ENCODE measurements at places on chromosomes 16 and 17.

- DNase-seq: no peak
These were observed 380.8 kb downstream of the SLC39A11 start for GRCh38 chr17:72711521-72712310.

DNA sequence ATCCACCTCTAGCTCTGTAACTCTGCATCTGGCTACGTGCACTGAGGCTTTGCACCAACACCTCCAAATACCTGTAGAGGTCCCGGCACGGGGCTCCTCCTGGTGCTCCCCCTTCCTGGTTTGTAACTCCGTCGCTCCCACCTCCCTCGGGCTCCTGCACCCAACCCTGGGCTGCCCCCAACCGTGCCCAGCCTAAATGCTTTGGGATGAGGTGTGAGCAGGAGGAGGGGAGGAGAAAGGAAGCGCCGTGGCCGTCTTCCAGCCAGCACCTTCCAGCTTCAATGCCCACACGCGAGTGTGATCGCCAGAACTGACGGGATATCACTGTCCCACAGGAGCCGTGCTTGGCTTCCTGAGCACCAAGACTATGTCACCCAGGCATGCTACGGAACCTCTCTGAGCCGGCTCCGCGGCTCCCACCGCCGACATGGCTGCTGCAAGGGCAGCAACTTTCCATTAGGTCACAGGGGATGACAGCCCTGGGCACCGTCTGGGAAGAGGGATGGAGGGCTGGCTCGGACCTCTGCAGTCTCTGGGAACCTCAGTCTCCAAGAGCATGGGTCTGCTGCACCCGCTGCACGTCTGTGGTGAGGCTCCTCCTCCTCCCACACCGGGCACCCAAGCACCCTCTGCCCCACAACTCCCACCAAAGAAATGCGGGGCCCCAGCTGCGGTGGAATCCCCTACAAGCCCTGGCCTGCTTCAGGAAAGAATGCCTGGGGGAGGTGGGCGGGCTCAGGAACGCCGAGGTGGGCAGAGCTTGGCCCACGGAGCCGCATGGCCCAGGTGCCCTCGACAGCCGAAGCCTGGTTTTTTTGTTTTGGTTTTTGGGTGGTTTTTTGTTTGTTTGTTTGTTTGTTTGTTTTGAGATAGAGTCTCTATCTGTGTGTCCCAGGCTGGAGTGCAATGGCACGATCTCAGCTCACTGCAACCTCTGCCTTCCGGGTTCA lies 6.4 kb upstream of the SLC38A10 start:
- DNase-seq: no peak

GRCh38 chr17:61456688-61457225 lies 4.5 kb downstream of the TBX4 start:
- no peak for DNase-seq

DNA sequence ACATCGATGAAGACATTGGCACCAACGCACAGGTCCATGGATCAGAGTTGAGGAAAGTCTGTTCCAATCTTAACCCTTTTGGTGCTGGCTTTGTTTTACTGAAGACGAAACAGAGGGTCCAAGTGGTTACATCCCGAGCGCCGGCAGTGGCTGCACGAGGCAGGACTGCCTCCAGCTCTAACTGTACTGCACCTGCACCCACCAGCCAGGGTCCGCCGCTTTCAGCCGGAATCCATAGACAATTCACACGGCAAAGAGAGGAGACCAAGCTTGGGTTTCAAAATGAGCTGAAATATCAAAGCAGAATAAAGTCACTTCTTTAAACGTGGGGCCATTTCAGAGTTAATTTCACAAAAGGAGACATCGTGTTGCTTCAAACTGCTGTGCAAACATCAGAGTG lies 21.2 kb upstream of the ZC3H18 start:
- no peak for DNase-seq

- DNase-seq: no peak
These were observed 18.9 kb downstream of the KSR1 start for GRCh38 chr17:27475070-27475673.

DNA sequence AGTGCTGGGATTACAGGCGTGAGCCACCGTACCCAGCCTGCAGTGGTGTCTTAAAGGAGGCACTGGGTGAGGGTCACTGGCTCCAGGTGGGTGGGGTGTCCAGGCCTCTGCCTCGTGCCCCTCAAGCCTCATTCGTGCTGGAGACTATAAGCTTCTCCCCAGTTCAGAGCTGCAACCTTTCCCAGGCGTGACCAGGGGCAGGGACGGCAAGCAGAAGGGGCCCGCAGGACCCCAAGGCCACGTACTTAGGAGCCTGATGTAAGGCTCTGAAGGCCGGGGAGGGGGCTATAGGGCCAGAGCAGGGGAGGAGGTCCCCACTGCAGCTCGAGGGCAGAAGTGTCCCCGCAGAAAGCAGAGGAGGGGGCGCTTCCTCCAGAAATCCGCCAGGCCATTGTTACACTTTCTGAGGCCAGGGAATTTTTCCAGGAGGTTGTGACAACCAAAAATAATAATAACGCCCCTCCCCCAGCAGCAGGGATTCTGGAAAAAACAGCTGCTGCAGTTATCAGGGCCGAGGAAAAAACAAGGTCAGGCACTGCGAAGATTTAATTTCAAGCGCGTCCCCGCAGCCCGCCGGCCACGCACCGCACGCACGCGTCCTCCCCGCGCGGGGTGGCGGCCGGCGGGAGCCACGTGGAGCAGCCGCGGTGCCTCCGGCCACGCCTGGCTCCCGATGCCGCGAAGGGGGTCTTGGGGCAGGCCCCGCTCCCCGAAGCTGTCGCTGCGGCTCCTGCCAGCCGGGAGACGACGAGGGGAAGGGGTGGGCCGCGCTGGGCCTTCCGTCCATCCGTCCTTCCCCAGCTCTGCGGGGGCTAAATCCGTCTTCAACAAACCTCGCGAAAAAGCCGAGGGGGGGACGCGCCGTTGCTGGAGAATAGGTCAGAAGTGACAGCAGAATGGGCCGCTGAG lies 45.8 kb upstream of the SLC38A10 start:
- no peak for DNase-seq

DNA sequence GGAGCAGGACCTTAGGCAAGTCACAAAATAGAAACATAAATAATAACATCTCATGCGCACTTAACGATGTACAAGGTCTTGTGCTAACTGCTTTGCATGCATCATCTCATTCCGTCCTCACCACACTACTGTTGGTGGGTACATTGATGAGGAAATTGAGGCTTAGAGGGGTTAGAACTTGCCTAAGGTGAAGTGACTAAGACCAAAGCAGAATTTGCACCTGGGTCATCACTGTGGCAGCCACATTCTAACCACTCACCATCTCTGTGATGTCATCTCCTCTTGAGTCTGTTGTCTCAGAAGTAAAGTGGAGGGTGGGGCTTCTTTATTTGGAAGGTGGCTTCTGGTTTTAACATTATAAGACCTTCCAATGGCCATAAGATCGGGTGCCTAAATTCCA lies 20.4 kb upstream of the TRIM25 start:
- no peak for DNase-seq

GRCh38 chr16:81713295-81713772 lies 65.8 kb upstream of the PLCG2 start:
- DNase-seq: no peak

DNA sequence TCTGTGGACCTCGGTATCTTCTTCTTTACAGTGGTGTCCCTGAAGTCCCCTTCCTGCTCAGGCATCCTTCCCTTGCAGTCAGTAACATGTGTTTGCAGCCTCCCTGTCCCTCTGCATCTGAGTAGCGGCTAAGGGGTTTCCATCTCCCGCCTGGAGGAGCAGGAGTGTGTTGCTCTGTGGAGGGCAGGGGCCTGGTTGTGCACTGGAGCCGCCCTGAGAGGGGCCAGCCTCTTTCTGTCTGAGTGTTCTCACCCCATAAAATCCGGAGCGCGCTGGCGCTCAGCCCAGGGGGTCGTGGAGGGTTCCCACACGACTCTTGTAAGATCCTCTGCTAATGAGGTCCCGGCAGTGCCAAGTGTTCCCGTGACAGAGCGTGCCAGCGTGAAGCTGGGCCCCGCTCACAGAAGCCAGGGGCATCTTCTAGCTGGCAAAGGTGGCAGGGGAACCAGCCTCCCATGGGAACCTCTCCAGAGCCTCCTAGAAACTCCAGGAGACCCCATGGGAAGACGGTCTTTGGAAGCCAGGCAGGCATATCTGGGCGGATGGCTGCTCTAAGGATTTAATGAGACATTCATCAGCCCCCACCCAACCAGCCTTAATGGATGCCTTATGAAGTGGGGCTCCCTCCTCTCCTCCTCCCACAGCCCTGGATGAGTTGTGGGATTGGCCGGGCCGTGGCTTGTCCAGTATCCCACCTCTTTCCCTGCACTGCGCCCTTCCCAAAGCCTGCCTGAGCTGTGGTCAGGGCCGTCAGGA lies 91.4 kb upstream of the GSE1 start:
- DNase-seq: peak; percentile 31

- no peak for DNase-seq
These were observed 10.0 kb downstream of the USP32 start for GRCh38 chr17:60381958-60382357.

- DNase-seq: no peak
These were observed 67.9 kb downstream of the TNRC6C start for GRCh38 chr17:78026381-78026780.

DNA sequence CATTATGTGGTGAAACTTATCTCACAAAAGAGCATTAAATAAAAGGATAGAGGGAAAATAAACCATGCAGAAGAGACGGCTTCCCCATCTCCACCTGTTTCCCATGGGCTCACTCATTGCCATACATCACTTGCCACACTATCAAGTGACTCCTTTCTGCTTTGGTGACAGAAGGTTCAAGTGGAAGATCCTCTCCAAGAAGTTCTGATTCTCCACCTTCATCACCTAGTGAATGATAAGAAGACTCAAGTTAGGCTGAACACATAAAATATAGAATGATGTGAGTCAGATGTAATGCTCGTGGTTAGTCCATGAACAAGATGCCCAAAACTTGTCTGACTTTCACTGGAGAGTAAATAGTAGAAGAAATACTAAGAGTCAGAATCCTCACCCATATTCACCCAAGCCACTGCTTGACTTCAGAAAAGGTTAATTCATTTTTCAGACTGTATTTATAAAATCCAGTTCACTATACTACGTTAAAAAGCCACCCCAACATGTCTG lies 100.1 kb upstream of the TOB1 start:
- no peak for DNase-seq

- DNase-seq: no peak
These were observed 17.0 kb downstream of the BCL7C start for GRCh38 chr16:30876867-30877266.

DNA sequence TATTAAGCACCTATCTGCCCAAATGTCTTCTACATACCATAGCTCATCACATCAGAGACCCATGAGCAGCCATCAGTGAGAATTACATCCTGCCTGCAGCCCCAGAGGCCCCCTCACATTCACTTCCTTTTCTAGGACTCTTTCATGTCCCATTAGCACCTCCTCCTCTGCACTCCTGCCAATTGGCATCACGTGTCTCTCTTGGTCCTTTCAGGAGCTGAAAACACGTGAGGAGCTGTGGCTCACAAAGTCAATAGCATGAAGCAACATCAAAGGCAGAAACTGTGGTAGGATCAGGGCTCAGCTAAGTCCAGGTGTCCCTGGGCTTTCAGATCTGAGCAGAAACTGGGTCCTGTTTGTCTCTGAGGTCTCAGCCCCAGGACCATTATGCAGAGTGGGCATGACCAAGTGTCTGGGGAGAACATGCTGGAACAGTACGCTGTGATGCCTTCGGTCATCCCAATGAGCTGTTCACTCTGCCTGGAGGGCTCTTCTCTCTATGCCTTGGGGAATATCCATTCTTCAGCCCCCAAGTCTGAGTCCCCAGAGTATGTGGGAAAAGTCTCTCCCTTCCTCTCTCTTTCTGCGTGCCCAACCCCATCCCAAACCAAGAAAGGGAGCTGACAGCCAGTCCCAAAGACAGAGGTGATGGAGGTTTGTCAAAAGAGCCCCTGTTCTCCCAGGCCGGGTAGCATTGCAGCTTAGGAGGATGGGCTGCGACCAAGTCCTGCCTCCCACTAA lies 457.0 kb upstream of the CDH5 start:
- DNase-seq: no peak

GRCh38 chr17:82400830-82401229 lies 17.3 kb upstream of the HEXD start:
- no peak for DNase-seq

DNA sequence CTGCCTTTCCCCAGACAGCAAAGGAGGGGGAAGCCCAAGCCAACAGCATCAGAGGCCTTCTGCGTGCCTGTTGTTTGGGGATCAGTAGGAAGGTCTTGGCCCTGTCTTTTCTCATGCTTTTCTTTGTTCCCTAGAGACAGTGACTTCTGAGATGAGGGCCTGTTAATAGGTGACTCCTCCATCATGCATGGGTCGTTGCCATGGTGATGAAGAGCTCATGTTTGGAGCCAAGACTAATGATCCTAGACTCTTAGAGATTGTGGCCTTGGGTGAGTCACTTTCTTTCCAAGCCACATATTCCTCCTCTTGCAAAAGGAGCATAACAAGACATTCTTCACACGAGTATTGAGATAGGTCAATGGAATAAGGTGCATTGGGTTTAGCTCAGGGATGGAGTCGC lies 201.1 kb upstream of the ASIC2 start:
- no peak for DNase-seq

- DNase-seq: no peak
These were observed 172.2 kb downstream of the ANKFN1 start for GRCh38 chr17:56325313-56326000.

- DNase-seq: peak; percentile 85
These were observed 18.0 kb upstream of the PMFBP1 start for GRCh38 chr16:72189865-72190371.

DNA sequence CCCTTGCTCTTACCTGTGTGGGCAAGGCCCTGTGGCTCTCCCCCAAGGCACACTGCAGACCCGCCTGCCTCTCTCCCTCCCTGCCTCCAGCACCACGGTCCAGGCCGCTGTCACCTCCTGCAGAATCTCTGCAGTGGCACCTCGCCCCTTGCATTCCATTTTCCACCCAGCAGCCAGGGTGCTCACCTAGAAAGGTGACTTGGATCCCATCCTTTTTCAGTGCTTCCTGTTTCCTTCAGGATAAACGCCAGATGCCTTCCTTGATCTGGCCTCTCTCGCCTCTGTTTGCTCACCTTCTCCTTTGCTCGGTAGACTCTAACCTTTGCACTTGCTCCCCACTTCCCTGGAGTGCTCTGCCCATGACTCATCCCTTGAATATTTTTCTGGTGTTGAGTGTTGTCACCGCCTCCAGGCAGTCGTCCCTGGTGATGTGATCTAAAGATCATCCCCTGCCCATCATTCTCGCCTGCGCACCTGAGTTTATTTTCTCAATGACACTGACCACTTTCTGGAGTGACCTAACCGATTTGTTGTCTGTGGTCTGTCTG lies 79.2 kb upstream of the LGALS9 start:
- DNase-seq: no peak

GRCh38 chr16:66910175-66910940 lies 8.3 kb downstream of the CDH16 start:
- DNase-seq: no peak

GRCh38 chr17:77704048-77704815 lies 254.3 kb upstream of the TNRC6C start:
- no peak for DNase-seq

DNA sequence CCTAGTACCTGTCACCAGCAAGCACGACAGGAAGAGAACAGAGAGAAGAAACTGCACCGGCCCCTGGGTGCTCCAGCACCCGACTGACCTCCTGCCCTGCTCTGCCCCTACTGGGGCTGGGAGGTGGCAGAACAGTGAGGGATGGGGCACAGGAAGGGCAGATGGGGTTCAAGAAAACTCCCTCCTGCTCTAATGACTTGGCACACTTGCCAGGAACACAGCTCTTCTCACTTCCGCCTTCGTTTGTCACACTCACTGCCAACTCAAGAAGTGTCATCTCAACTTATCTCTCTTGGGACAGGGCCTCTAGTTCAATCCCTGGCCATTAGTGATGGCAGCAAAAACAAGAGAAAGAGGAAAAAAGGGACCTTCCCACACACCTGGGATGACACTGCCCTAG lies 42.7 kb upstream of the ICAM2 start:
- no peak for DNase-seq

- no peak for DNase-seq
These were observed 16.7 kb upstream of the BLMH start for GRCh38 chr17:30308406-30308805.

Measured in retinal pigment epithelial cell (primary cell).